Panc1 (cell line): ENCODE measurements at places on chromosomes 12 and 14. TPM values are rescaled to one million over a fixed set of nuclear protein-coding genes. Genes with fewer than 3 reads are reported as not detected.

- no peak for DNase-seq
Measured at GRCh38 chr14:77145975-77146740, 4.6 kb upstream of the ZDHHC22 start.

DNA sequence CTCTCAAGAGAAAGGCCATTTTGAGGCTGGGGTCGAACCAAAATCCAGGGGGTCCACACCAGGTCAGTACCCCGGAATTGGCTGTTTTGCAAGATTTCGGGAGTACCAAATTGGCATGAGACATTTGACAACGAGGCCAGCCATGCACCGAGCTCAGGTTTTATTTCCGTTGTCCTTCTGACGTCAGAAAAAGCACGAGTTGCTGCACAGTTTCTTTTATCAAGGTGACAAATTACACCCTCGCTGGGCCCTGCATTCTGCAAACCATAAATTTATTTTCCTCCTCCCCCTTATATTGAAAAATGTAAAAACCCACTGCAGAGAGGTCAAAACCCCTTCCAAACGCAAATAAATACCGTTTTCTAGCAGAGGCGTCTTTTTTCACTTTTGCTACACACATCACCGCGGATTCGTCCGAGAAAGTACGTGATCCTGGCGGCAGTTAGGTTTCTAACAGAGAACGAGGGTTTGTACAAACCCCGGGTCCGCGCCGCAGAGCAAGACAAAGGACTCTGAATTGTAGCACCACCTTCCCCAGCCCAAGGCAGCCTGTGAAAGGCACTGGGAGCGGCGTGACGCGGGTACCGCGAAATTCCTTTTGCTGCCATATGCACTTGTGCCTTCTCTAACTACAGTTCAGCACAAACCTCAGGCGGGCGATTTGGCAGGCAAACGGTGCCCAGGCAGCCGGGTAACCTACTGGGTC lies 1.8 kb downstream of the SLC38A1 start:
- DNase-seq = no peak

DNA sequence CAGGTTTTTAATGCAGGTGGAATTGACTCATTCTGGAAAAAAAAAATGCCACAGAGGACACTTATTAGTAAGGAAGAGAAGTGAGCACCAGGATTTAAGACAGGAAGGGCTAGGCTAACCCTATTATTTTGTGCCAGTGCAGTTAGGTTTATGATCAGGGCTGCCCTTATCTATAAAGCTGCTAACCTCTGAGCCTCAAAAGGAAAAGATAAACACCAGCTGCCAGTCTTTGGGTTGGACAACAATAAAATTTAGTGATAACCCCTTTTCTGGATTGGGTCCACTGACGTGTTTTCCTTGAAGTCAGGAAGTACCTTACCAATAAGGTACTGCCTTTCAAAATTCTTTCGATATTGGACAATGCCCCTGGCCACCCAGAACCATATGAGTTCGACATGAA lies 128.9 kb downstream of the NUBPL start:
- no peak for DNase-seq

DNA sequence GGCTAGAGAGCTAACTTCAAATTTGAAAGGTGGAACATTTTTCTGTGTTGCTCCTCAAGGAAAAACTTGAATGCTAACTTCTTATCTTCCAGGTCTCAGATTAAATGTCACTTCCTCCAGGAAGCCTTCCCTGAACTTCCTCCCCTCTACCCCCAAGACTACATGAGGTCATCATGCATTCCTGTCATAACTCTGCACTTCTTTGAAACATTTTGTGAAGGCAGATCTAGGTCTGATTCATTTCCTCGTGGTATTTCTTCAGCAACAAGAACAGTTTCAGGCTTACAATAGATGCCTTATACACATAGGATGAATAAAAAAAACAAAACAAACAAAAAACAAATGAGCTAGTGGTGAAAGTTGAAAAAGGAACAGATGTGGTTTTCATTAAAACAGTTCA lies 97.1 kb upstream of the SRRM4 start:
- no peak for DNase-seq

HOXC13 gene
- 93.5 TPM for total RNA-seq

DNA sequence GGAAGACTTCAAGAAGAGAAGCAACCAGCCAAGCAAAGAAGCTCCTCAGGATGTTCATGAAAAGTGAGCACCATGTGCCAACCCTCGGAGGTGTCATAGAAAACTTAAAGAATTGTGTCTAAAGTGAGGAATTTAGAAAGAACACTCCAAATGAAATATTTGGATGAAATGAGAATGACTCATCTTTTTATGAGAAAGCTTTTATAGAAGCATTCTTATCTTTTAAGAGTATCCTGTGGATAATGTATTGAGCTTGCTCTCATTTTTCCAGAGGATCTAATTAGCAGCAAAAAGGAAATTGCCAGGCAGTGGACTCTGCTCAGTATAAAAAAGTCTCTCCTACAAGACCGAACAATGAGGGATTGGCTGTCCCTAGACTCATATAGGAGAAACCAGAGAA lies 454.9 kb downstream of the LRIG3 start:
- DNase-seq = no peak

AQP5 gene
- total RNA-seq = 0.72 TPM

NRL gene
- total RNA-seq = 1.4 TPM

GRCh38 chr12:72072592-72073212 lies 134.1 kb downstream of the TPH2 start:
- no peak for DNase-seq

KLHL42 gene
- total RNA-seq = 35.2 TPM

DNA sequence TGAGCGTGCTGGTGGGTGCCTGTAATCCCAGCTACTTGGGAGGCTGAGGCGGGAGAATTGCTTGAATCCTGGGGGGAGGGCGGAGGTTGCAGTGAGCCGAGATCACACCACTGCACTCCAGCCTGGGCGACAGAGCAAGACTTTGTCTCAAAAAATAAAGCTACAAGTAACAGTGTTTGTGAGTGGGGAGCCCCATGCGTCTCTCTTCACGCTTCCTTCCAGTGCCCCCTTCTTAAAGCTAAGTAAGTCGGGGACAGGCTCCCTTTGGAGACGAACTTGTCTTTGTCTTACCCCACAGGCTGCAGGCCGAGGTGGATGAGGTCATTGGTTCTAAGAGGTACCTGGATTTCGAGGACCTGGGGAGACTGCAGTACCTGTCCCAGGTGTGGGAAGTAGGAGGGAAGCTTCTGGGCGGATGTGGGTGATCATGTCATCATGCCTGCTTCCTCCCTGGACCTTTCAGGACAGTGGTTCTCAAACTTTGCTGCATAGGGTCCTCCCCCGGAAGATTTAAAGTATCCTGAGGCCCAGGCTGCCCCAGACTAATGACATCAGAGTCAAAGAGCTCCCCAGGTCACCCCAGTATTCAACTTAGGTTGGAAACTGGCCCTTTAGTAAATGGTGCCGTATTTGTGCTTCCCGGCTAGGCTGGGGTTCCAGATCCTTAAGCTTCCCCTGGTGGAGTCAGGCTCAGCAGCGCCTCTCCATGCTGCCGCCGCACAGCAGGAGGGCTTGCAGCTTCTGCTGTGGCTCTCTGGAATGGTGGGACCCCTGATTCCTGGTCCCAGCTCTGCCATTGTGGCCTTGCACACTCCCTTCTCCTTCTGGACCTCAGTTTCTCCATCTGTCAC lies 37.1 kb downstream of the CYP46A1 start:
- no peak for DNase-seq

CD163L1 gene
- total RNA-seq = not detected

DNA sequence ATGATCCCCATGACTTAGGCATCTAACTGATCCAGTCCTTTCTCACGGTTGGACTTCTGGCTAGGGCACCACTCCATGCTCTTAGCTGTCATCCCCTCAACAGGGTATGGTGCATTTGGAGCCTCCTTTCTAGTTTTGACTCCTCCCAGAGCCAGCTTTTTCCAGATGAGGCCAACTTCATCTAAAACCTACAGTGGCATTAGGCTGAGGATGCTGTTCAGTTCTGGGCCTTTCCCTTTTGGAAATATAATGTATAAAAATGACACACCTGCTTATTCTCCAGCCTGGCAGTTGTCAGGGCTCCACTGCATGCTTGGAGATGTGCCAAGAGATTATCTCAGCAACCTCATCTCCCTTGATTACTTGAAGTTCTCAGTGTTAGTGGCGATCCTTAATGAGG lies 239.7 kb downstream of the EMP1 start:
- DNase-seq = no peak

DNA sequence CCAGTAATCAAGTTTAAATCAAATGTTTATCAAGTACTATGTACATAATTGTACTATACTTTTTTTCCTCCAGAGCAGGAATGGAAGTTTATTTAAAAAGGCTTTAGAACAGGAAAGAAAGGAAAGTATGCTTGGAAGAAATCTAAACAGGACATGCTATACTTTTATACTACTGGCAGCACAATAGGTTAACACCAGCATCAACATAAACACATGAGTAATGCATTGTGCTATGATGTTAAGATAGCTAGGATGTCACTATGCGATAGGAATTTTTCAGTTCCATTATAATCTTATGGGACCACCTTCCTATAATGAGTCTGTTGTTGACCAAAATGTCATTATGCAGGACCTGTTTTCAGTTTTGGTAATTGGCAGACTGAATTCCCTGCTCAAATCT lies 41.5 kb upstream of the ANKS1B start:
- DNase-seq = no peak

DNA sequence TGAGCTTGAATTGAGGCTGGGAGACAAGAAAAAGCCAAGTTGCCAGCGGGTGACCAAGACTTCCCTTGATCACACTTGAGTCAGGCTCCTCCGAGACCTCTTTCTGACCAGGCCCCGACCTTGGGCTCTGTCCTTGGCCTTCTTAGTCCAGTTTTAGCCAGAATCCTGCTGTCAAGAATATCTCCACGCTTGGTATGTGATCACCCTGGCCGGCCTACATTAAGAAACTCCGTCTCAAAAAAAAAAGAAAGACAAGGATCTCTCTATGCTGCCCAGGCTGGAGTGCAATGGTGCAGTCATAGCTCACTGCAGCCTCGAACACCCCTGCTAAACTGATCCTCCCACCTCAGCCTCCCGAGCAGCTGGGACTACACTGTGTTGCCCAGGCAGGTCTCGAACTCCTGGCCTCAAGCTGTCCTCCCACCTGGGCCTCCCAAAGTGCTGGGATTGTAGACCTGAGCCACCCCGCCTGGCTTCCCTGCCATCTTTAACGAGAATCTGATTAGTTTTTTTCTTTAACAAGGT lies 1.0 kb upstream of the ITPK1 start:
- no peak for DNase-seq

DNA sequence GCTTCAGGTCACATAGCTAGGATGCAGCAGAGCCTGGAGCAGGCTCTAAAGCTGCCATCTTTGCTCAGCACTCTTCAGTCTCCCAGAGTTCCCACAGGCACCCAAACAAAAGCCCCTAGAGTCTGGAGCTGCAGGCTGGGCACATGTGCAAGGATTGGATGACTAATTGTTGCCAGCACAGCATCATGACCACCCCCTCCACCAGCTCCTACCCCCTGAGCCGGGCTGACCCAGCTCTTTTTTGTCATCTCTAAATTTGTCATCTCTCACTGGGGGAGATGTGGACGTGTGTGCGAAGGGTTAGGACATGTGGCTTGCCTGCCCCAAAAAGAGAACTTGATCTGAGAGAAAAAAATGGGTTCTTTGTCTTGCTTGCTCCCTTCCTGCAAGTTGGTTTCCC lies 4.3 kb upstream of the MMP19 start:
- DNase-seq = no peak

- no peak for DNase-seq
Measured at GRCh38 chr12:73136386-73136785, 864.2 kb downstream of the TRHDE start.
